ENCODE measurements at places on chromosomes 12 and 14.

GRCh38 chr12:29241821-29242591, 92.9 kb downstream of the FAR2 start:
- DNase-seq, result peak; percentile 38

DNA sequence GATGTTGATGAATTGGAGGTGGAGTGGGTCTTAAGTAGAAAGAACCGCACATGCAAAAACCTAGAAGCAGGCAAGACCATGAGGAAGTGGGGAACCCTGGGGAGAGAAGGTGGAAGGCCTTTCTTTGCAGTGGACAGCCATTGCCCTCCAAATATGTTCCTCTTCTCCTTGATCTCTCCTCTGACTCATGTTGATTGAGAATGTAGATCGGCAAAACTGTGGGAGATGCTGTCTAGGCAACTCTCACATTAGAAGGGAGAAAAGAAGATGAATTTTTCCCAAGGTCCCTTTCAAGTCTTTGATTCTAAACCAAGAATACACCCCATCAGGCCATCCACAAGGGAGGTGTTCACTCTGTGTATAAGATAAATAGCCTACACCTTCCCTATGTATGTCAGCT, 257.5 kb downstream of the MSRB3 start:
- DNase-seq, result no peak

DNA sequence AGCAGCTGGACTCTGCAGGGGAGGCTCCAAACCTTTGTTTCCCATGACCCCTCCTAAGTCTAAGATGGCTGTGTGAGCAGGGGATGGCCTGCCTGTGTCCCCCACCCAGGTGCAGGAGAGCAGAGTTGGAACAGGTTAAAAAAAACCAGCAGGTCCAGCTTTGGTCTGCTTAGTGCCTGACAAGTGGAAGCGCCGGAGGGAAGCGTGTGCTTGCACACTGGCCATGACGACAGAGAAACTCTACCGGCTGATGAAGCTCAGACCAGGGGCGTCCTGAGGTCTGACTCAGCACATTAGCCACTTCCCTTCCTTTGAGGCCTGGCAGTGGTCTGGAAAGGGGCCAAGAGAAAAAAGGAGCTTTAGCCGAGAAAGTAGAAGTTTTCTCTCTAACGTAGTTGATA, 280.1 kb downstream of the VRK1 start:
- peak; percentile 90 for DNase-seq

GRCh38 chr14:74647678-74648461, 35.8 kb upstream of the LTBP2 start:
- no peak for DNase-seq

GRCh38 chr12:25784669-25785068, 173.8 kb upstream of the RASSF8 start:
- DNase-seq, result no peak

DNA sequence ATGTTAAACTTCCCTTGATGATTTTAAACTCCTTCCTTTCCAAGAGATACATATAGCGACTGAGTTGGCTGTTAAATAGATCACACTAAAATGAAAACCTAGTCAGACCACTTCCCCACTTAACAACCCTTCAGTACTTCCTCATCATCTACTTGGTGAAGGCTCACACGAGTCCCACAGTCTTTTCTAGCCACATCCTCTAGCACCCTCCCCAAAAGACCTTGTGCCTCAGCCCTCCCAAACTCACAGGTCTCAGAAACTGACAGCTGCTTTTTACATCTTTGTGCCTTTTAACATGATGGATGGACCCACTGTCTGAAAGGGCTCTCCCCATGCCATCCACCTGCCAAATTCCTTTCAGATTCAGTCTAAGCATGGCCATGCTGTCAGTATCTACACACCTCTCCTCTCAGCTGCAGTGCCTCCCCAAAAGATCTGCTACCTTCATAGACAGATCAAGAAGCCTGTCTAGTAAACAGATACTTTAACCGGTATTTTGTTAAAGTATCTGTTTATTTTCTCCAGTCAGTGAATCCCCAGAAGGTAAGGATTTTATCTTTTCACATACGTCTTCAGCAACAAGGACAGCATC, 65.1 kb upstream of the GPHB5 start:
- DNase-seq, result no peak

GRCh38 chr12:104339663-104340062, 36.1 kb downstream of the EID3 start:
- DNase-seq, result no peak

GRCh38 chr12:69497308-69498026, 27.3 kb downstream of the FRS2 start:
- DNase-seq, result no peak

DNA sequence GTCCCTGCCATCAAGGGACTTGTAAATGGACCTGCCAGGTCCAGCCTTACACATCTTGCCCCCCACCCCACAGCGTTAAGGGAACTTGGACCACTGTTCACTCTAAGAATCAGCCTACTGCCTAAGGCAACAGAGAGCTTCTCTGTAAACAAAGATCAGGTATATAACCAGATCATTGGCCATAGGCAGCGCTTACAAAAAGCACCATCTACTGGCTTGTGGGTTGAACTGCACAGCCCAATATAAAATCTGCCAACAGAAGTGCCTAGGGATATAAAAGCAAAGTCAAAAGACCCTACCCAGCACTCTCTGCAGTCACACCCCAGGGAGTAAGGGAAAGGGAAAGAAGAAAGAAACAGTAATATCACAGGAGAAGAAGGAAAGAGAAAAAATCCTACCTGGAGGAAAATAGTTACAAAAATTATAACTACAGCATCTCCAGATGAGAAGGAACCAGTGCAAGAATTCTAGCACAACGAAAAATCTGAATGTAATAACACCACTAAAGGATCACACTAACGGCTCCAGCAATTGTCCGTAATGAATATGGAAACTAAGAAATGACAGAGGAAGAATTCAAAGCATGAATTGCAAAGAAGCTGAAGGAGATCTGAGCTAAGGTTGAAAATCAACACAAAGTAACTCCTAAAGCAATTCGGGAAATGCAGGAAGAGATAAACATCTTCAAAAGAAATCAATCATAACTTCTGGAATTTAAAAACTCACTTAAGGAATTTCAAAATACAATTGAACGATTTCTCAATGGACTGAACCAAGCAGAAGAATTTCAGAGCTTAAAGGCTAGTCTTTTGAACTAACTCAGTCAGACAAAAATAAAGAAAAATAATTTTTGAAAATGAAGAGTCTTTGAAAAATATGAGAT, 95.2 kb upstream of the PCED1B start:
- DNase-seq, result peak; percentile 39

DNA sequence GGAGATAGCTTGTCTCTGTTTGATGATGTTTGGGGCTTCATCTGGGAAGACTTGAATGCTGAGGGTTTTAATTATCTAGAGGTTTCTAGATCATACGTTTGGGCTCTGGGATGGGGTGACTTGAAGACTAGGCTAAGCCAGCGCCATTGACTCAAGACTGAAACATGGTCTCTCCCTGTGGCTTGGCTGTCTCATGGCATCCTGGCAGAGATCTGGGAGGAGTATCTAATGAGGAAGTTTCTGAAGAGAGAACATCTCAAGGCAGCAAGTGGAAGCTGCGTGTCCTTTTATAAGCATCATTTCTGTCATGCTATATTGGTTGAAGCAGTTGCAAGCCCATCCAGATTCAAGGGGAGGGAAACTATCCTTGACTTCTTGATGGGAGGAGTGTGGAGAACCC, 104.8 kb downstream of the UNC79 start:
- no peak for DNase-seq

GRCh38 chr12:38926501-38926900, 21.1 kb upstream of the CPNE8 start:
- no peak for DNase-seq

DNA sequence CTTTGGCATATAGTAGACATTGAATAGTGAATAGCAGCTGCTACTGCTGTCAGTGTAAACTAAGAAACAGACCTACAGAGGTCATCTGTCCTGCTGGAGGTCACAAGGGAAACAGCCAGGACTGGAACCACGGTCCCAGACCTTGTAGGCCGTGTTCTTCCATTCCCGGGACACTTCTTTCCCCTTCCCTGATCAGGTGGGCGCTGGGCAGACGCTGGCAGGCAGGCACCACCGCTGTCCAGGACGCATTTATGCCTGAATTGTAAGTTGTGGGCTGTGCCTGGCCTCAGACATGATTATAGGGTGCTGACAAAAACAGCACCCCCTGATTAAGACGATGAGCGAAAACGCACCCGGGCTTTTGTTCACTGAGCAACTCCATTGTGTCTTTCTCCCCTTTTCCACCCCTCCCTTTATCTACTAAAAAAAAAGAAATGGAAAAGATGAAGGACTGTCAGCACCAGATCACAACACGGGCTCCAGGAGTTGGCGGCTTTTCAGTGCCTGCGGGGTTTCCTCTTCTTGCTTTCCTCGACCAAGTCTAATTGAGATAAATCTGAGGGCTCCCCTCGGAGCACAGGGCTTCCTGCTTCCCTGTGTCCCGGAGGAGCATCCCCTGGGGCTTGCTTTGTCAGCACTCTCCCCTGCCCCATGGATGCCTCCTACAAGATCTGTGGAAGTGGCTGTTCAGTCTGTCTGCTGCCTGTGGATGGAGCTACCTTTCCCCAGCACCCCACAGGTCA, 80.6 kb downstream of the TSPAN9 start:
- DNase-seq, result no peak

GRCh38 chr12:14473707-14474287, 93.9 kb downstream of the PLBD1 start:
- DNase-seq, result peak; percentile 46

DNA sequence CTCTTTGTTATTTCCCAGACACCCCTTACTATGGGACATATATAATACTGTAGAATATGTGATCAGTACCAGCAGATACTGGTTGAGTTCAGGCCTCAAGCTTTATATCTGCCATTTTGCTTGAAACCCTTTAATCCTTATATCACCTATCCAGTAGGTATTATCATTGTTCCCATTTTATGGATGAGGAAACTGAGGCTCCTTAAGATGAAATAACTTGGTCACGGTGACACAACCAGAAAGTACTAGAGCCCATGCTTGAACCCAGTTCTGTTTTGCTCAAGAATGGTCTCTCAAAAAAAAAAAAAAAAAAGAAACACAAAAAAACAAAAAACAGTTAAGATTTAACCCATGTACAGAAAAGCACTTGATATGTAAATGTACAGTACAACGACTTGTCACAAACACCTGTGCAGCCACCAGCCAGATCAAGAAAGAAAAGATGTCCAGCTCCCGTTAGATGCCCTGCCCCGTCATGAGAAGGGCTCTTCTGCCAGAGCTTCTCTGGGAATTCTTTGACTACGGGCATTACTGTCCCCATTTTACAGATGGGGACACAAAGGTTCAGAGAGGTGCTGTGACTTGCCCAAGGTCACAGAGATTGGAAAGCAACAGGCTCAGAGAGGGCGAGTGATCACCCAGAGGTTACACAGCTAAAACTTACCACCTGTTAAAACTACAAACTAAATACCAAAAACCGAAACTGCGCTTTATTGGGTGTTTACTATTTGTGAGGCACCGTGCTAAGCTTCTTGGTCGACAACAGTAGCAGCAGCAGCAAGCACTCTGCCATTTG, 669 bp upstream of the WSCD2 start:
- no peak for DNase-seq

GRCh38 chr12:127241072-127241817, 1025.7 kb upstream of the TMEM132C start:
- DNase-seq, result no peak

GRCh38 chr12:92570056-92570753, 132.6 kb upstream of the PLEKHG7 start:
- peak; percentile 67 for DNase-seq

GRCh38 chr12:42789808-42790760, 200.5 kb upstream of the PRICKLE1 start:
- DNase-seq, result no peak

GRCh38 chr14:105540811-105541210, 14.4 kb downstream of the TMEM121 start:
- no peak for DNase-seq

DNA sequence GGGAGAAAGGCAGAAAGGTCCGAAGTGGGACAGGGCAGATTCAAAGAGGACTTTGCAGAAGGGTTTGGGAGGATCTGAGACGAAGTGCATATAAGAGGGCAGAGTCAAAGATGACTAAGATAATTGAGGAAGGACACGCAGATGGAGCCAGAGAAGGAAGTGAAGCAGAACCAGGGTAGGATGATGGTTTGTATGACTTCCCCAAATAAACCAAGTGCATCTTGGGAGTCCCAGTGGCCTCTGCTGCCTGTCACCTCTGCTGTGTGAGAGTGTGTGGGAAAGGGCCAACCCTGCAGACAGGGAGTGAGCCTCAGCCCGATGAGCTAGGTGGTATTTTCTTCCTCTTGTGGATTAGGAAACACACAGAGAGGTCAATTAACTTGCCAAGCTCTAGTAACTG, 36.8 kb downstream of the FLVCR2 start:
- no peak for DNase-seq

GRCh38 chr14:51780006-51780692, 80.3 kb upstream of the GNG2 start:
- peak; percentile 74 for DNase-seq

- DNase-seq, result no peak
Measured at GRCh38 chr12:93363841-93364297, 13.9 kb upstream of the NUDT4 start.

Measured in hematopoietic multipotent progenitor cell treated with erythropoietin and hydrocortisone succinate and interleukin-3 and kit ligand, for 8 days (in vitro differentiated cells).